ENCODE measurements at places on chromosomes 13 and 19.
A peak's percentile ranks its signal among the peaks of the same experiment; 100 is the strongest.

DNA sequence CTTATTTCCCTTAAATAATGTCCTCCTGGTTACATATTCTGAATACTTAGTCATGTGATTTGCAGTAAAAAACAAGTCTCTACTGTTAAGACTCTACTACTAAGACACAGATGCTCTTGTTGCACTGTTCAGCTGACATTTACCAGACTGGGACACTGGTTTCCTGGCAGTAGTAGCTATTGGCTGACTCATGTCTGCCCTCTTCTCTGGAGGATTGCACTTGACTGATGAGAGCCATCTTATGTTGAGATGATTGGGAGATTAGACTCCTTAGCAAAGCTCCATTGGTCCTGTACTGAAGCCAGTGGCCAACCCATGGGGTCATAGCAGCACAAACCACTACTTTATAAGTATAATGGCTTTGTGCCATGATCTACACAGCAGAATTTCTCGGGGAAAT is 1672.6 kb upstream of the PCDH20 start:
- DNase-seq = no peak

DNA sequence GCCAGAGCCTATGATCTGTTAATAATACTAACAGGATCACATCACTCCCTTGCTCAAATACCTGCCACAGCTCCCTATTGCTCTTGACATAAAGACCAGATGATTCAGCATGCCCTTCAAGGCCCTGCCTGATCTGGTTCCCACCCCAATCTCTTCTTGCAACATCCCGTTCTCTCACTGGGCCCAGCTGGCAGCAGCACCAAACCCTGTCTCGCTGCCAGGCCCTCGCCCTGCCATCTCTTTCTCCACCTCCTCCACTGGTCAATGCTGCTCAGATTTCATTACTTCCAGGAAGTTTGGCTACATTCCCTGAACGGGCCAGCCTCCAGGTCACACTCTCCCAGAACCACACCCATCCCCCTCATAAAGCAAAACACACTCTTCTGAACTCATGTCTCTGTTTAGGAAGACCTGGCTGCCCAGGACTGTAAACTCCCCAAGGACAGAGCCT is 8.6 kb upstream of the BCAT2 start:
- peak; percentile 73 for DNase-seq

DNA sequence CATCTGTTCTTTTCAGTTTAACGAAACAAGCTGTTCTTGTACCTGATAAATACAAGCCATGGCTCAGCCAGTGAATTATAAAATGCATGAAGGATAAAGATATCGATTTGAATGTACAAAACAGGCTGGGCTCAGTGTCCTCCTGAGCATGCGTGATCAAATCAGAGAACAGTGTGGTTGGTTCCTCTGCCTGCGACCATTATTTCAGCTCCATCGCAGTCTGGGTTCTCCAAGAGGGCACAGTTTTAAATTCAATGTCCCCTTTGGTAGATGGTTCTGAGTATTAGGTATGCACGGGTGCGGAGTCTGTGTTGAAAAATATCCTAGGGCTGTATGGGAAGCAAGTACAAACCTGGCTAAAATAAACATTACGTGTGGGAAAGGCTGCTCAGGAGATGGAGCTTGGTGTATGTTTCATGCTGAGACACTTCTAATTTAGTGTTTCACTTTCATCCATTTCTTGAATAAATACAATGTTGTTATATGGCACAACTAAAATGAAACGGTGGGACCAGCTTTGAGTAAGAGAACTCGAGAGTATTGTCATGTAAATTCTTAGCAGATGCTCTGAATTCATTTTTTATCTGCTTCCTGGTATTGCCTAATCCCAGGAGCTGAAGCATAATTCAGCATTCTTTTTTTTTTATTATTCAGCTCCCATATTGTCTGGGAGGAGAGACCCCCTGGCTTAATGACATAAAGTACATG is 458.7 kb downstream of the MYO16 start:
- DNase-seq = no peak

DNA sequence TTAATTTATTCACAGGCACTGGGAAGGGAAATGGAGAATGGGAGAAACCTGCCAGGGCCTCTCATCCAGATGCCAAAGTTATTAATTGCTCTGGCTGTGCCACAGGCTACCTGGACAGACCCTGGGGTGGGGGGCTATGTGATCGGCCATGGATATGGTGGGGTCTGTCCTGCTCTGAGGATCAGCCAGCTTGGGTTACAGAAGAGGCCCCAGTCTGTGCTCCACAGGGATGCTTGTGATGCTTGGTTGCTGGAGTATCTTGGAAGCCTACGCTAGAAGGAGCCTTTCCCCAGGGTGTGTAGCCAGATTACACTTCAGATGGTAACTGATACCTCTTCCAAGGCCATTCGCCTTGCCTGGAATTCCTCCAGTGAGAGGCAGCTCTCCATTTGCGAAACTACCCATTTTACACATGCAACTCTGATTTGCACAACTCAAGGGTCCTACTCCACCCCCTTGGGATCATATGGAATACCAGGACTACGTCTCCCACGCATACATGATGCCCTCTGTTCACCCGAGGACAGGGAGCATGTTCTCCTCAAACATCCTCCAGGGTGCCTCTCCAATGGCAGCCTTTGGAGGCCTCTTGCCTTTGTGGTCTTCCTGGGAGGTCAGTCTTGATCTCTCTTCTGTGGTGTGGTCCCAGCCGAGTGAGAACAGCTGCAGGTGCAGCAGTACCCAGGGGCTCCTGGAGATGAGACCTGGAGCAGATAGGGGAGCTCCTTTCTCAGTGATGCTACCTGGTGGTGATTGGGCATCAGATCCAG is 186.6 kb upstream of the TSHZ3 start:
- no peak for DNase-seq

- DNase-seq = no peak
Observed at GRCh38 chr13:98797456-98797855, 45.0 kb upstream of the SLC15A1 start.

DNA sequence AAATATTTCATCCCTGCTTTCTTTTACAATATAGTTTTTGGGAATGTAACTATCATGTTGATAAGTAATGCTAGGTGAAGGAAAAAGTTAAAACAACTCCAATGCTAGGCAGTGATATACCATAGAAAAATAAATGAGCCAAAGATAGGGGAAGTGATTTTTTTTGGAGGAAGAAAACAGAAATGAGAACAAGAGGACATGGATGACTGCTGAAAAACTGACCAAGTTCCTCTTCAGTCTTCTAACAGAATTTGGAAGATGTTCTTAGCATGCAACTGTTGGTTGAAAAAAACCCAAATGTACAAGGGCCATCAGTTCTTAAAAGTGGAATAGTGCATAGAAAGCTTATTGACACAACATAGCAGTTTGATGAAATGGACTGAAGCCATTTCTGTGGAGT is 262.5 kb upstream of the STARD13 start:
- DNase-seq = no peak

GRCh38 chr13:101706651-101707050 is 254.2 kb downstream of the ITGBL1 start:
- peak; percentile 2 for DNase-seq

GRCh38 chr13:94308832-94309231 is 170.7 kb downstream of the DCT start:
- DNase-seq = no peak

- DNase-seq = no peak
Observed at GRCh38 chr13:25281193-25281934, 5.9 kb downstream of the MTMR6 start.

GRCh38 chr19:5645409-5645808 is 22.5 kb downstream of the SAFB start:
- DNase-seq = no peak

DNA sequence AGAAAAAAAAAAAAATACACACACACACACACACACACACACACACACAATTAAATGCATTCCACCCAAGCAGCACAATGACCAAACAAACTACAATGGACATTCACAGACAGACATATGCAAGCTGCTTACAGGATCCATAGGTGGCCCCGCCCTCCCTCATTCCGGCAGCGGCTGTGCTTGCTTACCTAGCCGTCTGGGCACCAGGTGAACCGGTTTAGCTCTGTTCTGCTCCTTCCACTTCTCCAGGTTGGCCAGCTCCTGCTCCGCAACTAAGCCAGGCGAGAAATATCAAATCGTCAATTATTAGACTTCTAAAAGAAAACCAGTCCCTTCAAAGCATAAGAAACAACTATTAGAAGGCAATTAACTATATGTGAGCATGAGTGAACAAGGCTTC is 23.1 kb downstream of the EPSTI1 start:
- no peak for DNase-seq

GRCh38 chr19:54448774-54449700 is at the start of gene LENG8:
Gene LENG8, plus strand, starts transcription at chr19:54449199. Its CDS starts 2,146 bp downstream, at chr19:54451345.
- DNase-seq = peak; percentile 93

GRCh38 chr19:21698215-21698614 is 69.2 kb downstream of the ZNF100 start:
- no peak for DNase-seq

DNA sequence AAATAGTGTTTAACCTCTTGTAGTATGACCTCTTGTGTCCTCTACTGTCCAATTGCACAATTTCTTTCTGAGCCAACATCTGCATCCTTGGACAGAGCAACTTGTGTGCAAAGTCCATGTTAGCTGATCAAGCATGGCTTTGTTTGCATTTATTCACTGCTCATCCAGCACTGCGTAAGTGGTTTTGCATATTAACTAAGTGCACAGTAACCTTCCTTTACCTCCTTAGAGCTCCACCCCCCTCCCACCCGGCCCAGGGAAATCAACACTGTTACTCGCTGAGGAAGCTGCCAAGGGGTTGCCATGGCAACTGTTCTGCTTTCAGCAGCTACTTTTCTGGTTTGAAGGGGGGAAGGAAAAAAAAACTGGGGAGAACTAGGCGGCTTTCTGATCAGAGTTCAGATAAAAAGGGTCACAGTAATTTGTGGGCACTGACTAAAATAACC is 153.5 kb upstream of the KLF12 start:
- no peak for DNase-seq

DNA sequence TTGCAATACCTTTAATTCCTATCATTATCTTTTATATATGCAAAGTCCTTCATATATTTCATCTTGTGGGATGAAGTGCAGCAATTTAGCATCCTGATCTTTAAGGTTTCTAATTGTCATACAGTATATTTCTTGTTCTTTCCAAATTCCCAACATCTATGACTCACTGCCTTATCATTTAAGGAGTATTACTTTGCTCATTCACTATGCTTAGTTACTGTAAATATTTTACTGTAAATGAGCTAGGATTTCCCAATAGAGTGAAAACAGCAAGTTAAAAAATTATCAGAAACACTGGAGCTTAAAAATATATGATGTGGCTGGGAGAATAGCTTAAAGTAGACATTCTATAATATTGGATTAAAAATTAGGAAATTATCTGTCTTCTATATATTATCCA is 69.9 kb downstream of the SLITRK6 start:
- DNase-seq = no peak

DNA sequence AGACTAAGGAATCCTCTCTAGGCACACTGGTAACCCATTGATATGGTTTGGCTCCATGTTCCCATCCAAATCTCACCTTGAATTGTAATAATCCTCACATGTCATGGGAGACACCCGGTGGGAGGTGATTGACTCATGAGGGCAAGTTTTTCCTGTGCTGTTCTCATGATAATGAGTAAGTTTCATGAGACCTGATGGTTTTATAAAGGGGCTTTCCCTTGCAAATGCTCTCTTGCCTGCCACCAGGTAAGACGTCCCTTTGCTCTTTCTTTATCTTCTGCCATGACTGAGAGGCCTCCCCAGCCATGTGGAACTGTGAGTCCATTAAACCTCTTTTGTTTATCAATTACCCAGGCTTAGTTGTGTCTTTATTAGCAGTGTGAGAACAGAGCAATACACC is 81.4 kb upstream of the GPC6 start:
- no peak for DNase-seq

- DNase-seq = no peak
Observed at GRCh38 chr19:55443824-55444480, 852 bp upstream of the SHISA7 start.

DNA sequence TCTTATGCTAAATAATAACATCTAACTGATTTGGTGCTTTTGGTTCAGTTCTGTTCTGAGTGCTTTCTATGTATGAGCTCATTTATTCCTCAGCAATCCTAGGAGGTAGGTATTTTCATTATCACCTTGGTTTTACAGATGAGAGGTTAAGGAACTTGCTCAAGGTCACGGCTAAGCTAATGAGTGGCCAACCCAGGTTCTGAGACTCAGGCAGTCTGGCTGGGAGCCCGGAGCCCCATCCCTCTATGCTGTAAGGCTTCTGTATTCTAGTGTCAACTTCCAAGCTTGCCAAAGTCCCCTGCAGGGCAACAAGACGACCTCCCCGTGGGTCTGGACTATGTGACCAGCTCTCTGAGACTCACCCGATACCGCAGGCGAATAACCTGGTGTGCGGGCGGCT is 60.5 kb downstream of the PARP4 start:
- DNase-seq = no peak

DNA sequence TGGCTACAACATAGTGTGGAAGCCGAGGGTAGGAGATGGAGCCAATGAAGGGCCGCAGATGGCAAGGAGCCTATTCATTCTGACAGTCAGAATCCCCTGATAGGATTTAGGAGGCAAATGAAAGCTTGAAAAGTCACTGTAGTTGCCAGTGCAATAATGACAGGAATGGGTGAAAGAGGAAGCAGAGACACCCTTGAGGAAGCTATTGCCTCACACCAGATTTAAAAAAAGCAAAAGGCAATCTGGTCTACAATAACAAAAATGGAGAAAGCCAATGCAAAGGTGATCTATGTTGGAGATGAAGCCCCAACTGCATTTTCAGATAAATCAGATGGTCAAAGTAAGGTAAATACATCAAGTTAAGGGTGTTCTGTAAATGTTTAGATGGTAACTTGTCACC is 158.5 kb downstream of the TUBA3C start:
- DNase-seq = no peak

DNA sequence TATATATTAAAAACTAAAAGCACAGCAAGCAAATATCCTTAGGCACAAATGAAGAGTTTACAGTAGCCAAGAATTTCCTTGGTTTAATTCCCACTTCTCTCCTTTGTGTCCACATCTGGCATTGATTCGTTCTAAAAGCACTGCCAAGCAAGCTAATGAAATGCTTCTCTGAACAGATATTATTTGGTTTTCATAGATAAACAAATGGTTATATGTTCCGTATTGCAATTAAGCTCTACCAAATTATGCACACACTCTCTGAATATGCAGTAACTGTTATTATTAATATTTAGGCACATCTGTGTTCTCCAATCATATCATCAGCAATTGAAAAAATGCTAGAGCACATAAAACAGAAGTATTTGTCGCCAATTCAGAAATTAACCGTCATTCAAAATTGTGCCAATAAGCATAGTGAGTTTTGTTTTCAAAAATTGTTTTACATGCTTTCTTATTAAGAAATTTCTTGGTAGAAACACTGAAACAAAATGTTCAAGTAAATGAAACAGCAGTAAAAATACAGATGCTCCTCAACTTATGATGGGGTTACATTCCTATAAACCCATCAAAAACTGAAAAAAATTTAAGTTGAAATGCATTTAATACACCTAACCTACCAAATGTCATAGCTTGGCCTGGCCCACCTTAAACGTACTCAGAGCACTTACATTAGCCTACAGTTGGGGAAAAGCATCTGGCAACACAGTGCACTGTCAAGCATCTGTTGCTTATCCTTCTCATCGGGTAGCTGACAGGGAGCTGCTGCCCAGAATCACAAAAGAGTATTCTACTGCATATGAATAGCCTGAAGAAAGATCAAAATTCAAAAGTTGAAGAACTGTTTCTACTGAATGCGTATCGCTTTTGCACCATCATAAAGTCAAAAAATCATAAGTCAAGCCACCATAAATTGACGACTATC is 2134.7 kb downstream of the PCDH9 start:
- no peak for DNase-seq

Measured in T1000 (cell line).